ENCODE measurements at places on chromosomes 11 and 22.

DNA sequence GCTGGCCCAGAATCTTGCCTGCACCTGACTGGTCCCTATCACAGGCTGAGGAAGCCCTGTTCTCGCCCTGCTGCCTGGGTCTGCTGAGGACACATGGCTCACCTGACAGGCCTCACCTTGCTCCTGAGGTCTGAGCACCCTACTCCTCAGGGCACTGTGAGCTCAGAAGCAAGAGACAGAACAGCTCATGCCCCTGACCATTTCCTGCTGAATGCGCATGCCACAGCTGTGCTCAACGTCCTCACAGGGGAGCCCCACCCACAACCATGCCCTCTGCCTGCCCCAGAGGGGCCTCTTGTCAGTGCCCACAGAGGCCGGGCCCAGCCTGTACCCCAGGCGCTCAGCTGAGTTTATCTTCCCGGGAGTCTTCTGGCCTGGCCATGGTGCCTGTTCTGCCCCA lies 2.8 kb upstream of the TSPO start:
- no peak for DNase-seq

GRCh38 chr11:92306966-92307510 lies 82.4 kb downstream of the FAT3 start:
- DNase-seq: no peak

DNA sequence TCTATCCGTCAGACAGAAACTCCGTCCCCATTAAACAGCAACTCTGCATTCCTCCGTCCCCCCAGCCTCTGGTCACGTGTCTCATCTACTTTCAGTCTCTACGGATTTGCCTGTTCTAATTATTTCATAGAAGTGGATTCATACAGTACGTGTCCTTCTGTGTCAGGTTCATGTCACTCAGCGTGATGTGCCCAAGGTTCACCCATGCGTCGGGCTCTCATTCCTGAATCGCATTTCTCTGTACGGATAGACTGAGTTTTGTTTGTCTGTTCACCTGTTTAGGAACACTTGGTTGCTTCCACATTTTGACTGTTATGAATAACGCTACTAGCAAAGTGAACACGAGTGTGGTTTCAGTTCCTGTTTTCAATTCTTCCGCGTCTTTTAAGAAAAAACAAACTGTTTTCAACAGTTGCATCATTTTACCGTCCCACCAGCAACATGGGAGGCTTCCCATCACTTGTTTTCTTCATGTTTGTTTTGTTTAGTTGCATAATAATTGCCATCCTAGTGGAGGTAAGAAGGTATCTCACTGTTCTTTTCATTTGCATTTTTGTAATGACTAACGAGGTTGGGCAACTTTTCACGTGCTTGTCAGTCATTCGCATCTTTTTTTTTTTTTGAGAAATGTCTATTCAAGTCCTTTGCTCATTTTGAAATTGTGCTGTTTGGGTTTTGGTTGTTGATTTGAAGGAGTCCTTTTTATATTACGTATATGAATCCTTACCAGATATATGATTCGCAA lies 8.9 kb upstream of the NLRP6 start:
- DNase-seq: no peak

- DNase-seq: no peak
Observed at GRCh38 chr22:30564761-30565119, 9.7 kb downstream of the GAL3ST1 start.

- no peak for DNase-seq
Observed at GRCh38 chr22:21845558-21846453, 21.6 kb downstream of the MAPK1 start.

GRCh38 chr11:65417702-65418430 lies 4.7 kb upstream of the NEAT1 start:
- DNase-seq: peak; percentile 51

- no peak for DNase-seq
Observed at GRCh38 chr22:19878461-19879245, 24.0 kb upstream of the GNB1L start.

GRCh38 chr11:12089473-12089872 lies 20.9 kb upstream of the MICAL2 start:
- no peak for DNase-seq

DNA sequence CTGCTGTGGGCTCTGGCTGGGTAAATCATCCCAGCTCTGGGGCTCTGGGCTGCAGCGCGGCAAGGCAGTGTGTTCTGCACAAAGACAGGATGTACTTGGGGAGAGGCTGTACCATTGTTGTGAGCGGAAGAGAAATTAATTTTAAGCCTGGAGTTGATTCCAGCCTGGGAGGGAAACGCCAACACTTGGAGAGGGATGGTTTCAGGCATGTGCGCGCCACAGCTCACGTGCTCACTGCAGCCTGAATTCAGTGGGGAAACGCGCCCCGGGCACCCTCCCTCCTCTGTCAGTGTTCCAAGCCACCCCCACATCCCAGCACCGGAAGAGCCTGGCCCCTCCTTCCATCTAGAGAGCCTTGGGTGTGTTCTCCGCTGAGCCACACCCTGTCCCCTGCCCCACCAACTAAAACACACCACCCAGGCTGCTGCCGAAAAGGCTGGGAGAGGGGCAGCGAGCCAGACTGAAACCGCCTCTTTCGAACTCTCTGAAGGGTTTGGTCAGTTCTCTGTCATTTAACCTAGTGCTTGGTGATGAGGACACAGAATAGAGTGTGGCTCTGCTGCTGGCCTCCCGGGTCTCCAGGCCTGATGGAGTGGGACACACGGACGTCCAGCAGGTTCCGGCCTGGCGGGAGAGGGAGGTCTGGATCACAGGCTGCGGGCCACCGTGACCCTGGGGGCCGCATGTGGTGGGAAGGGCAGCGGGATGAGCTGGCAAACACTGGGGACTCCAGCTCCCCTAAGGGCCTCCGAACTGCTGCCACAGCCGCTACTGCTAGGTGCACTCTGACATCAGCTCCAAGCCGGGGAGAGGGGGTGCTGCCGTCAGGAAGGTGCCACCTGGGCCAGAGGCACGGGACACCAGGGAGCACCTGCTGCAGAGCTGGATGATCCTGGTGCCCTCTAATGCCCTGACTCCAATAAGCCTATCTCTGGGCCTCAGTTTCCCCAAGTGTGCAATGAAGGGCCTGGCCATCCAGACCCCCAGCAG lies 230.8 kb downstream of the CTTN start:
- DNase-seq: peak; percentile 78
